ENCODE measurements at places on chromosomes 6 and 20.

DNA sequence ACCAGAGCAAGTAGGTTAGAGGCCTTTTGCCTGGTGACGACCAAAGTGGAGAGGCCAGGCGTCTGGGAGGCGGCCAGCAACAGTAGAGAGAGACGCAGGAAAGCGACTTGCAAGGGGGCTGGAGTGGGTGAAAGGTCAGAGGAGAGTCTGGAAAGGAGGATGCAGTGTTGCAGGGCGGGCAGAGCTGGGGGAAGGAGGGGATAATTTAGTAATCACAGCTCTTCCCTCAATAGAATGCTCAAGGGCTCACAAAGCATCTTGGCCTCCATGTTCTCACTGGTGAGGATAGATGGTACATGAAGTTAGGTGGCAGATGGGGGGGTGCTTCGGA, 25.2 kb downstream of the TCF15 start:
- no peak for DNase-seq

DNA sequence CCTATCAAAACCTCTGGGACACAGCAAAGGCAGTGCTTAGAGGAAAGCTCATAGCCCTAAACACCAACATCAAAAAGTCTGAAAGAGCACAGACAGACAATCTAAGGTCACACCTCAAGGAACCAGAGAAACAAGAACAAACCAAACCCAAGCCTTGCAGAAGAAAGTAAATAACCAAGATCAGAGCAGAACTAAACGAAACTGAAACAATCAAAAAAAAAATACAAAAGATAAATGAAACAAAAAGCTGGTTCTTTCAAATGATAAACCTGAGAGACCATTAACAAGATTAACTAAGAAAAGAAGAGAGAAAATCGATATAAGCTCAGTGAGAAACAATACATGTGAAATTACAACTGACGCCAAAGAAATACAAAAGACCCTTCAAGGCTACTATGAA, 34.8 kb upstream of the RUNX2 start:
- no peak for DNase-seq

DNA sequence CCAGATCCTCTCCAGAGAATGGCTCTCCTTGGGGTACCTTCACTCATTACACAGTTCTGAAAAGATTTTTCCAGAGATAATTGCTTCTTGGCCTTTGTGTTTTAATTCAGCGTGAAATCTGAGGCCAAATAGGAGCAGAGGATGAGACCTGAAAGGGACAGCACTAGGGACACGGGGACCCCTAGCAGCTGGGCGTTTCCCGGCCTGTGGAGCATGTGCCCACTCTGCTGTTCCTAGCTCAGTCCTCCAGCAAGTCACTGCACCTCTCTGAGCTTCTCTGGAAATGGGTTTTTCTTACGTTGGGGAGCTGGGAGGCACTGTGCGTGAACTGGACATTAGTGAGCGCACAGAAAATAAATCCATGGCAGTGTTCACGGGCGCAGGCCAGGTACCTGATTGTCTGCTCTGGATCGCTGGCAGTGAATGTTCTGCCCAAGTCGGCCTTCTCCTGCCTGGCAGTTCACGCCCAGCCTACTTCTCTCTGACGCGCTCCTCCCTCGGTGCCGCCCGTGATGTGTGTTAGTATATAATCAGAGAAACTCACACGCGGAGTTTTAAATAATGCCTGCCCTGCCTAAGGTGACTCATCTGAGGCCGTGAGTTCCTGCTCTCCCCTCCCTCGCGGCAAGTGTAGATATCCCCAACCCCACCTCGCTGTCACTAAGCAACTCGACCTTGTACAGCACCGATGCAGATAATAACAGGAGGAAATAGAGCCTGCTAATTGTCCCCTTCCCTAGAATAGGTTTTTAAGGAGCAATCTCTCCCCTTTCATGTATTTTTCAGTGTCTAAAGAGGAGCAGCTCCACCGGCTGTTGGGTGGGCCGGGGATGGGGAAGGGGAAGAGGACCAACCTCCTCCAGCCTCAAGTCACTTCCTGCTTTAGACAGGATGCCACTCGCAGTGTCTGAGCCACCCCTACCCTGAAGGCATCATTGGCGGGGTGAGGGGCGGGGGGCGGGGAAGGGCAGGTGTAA, 2.7 kb upstream of the TUBB2A start:
- DNase-seq, result peak; percentile 25

DNA sequence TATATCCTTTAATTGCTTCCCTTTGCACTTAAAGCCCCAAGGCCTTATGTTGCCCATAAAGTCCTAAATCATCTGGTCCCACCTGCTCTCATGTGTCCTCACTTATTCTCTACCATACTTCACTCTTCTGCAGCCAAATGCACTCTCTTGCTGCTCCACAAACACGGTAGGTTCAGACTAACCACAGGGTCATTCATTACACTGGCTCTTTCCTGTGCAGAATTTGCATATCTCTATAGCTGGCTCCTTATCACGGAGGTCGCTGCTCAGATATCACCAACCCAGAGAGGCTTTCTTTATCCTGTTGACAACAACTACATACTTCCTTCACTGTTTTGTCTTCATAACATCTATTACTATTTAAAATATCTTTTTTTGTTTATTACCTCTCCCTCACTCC, 86.8 kb downstream of the MOXD1 start:
- DNase-seq, result no peak

DNA sequence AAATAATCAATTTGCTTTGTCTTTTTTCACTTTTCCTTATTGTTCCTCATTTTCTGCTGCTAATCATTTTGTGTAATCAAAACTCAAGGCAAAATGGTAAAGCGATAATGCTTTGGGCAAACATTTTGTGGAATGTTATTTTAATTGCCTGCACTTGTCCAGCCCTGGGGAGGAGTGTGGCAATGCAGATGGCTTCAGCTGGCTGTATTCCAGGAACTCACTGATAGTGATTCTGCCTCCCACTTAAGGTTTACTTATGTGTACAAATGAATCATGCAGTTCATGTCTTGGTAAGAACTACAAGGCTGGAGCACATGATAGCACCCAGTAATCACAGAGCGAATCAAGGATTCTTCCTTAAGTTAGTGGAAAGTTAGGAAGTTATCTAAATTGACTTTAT, 107.8 kb downstream of the COL19A1 start:
- no peak for DNase-seq

DNA sequence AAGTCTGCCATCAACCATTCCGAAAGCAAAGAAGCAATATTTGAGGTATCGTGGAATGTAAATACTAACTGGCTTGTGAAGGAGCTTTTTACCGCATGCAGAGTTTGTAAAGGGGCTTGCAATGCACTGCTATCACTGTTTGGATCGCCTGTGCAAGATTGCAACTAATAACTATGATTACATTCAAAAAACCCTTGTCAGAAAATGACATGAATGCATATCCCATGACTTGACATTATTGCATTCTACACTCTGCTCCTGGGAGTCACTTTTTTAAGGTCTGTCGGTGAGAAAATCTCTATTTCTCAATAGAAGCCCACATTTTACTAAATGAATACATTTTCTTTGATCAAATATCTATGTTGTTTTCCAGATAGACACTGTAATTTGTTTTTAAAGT, 335.4 kb upstream of the SPTLC3 start:
- DNase-seq, result no peak

- DNase-seq, result no peak
Observed at GRCh38 chr6:104509355-104509754, 350.4 kb downstream of the HACE1 start.

- no peak for DNase-seq
Observed at GRCh38 chr6:158384671-158385110, 72.4 kb downstream of the TULP4 start.

- peak; percentile 1 for DNase-seq
Observed at GRCh38 chr20:40970218-40970617, 58.4 kb upstream of the TOP1 start.

DNA sequence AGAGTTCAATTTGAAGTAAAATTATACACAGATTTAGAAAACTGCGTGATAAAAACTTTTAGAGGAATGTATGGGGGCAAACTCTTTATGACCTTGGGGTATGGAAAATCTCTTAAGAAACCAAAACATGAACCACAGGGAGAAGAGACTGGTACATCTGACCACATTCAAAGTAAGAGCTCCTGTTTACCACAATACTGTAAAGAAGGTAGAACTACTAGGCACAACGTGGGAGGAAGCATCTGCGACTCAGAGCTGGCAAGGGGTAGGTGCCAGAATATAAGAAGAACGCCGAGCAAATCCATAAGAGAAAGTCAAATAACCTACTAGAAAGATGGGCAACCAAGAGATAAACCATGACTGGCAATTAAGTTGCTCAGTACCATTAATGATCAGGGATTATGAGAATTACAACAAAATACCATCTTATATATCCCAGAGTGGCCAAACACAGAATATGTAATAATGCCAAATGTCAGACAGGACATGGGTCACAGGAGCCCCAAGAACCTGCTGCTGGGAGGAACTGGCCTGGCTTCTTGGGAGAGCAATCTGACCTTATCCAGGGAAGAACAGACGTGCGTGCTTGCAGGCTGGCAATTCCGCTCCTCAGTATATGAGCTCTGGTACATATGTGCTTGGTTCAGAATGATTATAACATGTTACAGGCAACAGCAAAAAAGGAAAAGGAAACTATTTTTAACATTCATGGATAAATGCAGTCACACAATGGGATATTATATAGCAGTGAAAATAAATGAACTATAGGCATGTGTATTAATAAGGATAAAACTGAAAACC, 50.2 kb downstream of the INSM1 start:
- no peak for DNase-seq

GRCh38 chr20:25039697-25040437, 18.1 kb downstream of the ACSS1 start:
- no peak for DNase-seq

DNA sequence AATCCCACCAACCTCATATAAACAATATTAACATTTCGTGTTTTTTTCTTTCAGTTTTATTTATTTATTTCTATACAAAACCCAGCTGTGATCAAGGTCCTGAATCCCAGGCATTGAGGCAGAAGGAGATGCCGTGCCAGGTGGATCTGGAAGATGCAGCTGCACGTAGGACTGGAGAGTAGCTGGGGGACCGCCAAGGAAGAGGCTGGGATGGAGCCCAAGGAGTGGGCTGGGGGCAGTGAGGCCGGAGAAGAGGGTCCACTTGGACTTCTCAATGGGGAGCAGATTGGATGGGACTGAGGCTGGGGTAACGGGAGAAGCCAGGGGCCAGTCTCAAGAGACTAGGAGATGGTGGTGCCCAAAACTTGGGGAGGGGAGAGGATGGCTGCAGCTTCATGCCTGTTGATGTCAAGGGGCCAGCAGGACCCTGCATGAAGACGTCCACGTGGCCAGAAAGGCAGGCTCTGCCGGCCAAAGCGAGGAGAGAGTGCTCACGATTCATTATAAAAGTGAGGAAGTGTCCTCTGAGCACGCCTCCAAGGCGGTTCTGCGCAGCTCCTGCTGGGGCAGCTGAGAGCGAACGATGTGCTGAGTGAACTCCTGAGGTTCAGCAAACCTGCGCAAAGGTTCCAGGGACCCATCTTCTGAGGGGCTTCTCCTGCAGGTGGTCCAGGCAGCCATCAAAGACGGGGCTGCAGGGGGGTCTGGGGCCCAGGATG, 110.3 kb downstream of the BMP7 start:
- no peak for DNase-seq

DNA sequence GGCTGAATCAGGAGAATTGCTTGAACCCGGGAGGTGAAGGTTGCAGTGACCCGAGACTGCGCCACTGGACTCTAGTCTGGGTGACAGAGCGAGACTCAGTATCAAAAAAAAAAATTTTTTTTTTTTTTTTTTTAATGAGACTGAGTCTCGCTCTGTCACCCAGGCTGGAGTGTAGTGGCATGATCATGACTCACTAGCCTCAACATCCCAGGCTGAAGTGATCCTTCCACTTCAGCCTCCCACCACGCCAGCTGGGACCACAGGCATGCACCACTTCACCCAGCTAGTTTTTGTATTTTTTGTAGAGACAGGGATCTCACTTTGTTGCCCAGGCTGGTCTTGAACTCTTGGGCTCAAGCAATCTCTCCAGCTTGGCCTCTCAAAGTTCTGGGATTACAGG, 53.3 kb downstream of the MYO6 start:
- no peak for DNase-seq

DNA sequence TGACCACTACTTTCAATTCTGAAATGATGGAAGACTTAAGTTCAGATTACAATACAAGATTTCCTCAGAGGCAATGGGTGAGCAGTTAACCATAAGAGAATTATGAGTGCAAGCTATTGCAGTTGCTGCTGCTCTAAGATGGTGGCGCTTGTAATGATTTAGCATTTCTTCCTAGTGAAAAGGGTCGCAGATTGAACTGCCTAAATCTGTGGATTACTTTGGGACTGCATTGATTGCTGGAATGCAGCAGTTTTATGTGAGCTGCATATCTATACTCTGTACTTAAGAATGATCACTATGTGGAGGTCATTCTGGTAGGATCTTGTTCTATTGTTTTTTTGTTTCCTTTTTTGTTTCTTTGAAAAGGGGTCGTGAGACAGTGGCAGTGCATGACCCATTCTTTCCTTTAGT, 5.3 kb downstream of the SCAF8 start:
- no peak for DNase-seq

GRCh38 chr20:20499439-20499838, 131.5 kb downstream of the INSM1 start:
- no peak for DNase-seq

DNA sequence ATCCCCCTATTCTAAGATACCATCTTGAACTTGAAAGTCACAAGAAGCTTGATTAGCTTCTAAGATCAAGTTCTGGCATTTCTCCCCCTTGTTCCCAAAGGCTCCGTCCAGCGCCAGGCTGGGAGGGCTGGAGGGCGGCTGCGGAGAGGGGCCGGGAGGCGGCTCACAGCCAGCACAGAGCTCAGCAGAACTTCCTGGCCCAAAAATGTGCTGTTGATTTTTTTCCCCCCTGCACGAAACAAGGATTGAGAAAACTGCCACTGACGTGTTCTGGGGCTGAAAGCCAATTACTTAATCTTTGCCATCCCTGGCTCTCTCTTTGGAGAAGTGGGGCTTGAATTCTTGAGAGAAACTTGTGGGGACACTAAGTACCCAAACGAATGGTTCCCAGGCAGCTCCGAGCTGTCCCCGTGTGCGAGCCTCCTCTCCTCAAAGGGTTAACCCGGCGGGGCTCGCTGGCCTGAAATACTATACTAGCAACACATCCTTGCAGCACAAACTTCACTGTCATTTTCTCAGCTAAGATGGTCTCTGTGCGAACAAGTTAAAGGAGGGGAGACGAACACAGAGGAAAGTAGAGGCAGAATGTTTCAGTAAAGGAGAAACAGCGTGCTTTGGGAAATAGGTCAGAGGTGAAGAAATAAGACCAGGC, 452 bp downstream of the TRAF3IP2 start:
- peak; percentile 40 for DNase-seq

GRCh38 chr20:37990571-37991151, 42.6 kb downstream of the TTI1 start:
- DNase-seq, result peak; percentile 45

Data from germinal center (tissue), 1 donor.